ENCODE measurements at places on chromosomes 13 and 19.

GRCh38 chr13:32039056-32039455 lies 7.5 kb downstream of the FRY start:
- no peak for DNase-seq

GRCh38 chr13:51632591-51633362 lies 48.5 kb downstream of the WDFY2 start:
- no peak for DNase-seq

DNA sequence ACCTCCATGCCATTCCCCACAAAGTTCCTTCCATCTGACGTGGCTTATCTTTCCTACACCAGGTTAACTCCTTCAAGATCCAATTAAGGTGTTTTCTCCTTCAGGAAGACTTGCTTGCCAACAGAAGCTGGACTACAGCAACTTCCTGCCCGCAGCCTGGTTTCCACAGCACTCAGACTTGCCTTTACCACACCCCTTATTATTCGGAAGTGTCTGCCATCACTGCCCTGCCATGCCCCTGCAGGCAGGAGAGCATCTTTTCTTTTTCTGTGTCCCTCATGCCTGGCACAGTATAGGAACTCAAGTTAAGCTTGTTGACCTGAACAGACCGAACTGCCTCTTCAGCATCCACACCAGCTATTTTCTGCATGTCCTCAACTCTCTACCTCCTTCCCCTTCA lies 168.0 kb downstream of the FOXO1 start:
- no peak for DNase-seq

DNA sequence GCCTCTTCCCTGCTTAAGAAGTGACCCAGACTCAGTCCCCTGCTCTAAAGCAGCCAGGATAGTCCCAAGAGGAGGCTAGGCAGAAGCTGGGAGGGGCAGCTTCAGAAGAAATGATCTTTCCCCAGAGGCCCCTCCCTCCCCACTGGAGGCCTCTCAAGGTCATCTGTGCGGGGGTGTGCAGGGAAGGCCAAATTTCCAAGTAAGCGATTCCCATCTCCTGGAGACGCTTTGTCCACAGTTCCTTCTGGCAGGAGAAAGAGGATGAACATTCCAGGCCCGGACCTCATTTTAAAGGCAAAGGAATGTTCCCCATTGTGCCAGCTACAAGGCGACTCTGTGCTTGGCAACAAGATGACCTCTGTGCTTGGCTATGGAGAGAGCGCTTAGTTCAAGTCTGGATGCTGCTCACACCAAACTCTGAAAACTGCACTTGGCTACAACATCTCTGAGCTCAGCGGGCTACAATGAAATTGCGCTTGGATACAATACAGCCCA lies 23.5 kb downstream of the COL5A3 start:
- DNase-seq: no peak

GRCh38 chr13:55653497-55653896 lies 1487.2 kb upstream of the PRR20A start:
- no peak for DNase-seq

All from bone marrow (tissue), 2 donors.